ENCODE measurements at places on chromosomes 7 and 10.

GRCh38 chr10:70575874-70576802, 26.4 kb downstream of the PRF1 start:
- DNase-seq = no peak

DNA sequence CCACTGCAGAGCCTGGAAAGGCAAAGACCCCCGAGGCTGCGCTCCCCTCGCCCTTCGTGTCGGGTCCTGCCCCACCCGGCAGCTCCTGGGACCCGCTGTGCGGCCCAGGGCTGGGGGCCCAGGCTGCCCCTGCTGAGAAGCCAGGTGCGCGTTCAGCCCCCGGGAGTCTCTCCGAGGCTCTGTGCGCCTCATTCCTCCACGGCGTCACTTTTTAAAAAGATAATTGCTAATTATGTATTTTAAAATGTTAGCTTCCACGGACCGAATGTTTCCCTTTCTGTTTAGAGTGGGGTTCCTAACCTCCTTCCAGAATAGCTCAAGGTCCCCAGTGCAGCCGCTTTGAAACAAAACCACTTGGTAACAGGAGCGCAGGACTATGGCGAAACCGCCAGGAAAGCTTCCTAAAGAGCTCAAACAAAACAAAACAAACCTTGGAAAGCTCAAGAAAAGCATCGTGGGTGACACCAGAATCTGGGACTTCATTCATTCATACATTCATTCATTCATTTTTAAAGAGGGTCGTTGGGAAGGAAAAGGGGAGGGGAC, 45.6 kb downstream of the PDIA4 start:
- no peak for DNase-seq

GRCh38 chr7:117472335-117472734, 7.5 kb upstream of the CFTR start:
- no peak for DNase-seq

GRCh38 chr7:54560723-54561122, 18.5 kb downstream of the VSTM2A start:
- DNase-seq = no peak

- no peak for DNase-seq
Measured at GRCh38 chr10:116151076-116151475, 121.9 kb downstream of the GFRA1 start.

GRCh38 chr10:585502-585901, 104.0 kb downstream of the DIP2C start:
- DNase-seq = no peak

DNA sequence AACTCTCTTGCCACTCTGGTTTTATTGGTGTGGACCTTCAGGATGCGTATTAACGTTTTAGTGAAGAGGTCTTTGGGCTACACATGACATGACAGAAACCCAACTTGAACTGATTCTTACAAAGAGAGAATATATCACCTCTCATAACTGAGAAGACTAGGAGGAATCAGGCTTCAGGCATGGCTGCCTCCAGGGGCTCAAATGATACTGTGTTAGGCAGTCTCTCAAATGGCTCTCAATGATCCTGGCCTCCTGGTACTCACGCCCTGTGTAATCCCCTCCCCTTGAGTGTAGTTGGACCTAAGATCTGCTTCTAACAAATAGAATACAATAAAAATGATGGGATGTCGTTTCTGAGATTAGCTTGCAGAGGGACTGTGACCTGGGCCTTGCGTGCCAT, 58.5 kb upstream of the SYPL1 start:
- DNase-seq = no peak

- DNase-seq = no peak
Measured at GRCh38 chr7:157056246-157056645, 45.8 kb upstream of the MNX1 start.

GRCh38 chr10:86684331-86685097, 16.2 kb downstream of the LDB3 start:
- DNase-seq = no peak

- DNase-seq = no peak
Measured at GRCh38 chr7:115146148-115146547, 224.3 kb downstream of the MDFIC start.

DNA sequence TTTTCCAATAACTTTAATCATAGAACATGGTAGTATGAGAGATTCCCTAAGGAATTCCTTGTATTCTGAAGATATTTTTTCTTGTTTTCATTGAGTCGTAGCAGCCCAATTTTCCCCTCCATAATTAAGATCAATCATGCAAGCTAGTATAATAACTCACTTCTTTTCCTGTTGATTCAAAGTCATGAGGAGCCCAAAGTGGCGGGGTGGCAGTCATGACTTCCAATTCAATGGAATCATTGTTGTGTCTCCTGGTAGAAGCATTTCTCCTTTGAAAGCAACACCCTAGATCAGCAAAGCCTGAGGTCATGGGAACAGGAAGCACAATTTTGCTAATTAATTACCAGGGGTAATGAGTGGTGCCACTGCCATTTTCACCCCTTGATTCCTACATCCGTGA, 77.6 kb upstream of the MAGI2 start:
- no peak for DNase-seq

- DNase-seq = no peak
Measured at GRCh38 chr7:70579397-70580097, 552.4 kb upstream of the GALNT17 start.

GRCh38 chr10:100325158-100325557, 4.9 kb downstream of the PKD2L1 start:
- no peak for DNase-seq

GRCh38 chr10:104096692-104097091, 11.0 kb upstream of the COL17A1 start:
- no peak for DNase-seq

DNA sequence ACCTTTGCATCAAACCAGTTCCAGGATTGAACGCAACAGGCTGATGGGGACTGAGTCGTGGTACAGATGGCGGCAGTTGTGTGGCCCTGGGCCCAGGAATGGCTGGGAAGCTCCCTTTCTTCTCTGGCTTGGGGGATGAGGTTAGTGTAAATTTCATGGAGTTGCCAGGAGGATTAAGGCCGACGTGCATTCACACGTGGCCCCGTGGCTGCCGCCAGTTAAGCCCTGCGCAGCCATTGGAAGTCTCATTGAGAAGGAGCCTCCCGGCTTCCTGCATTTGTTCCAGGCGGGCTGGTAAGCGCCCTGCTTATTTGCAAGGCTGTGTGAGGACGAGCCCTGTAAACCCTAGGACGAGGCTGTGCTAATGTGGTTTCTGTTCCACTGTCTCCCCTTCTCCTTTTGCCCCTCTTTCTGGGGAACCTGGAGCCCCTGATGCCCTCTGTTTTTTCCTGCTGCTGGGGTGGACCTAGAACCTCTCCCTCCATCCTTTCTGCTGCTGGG, 174.7 kb upstream of the TNRC18 start:
- DNase-seq = no peak

Measured in AG04449 (cell line).